ENCODE measurements at places on chromosomes 16 and 17. TPM values are rescaled to one million over a fixed set of nuclear protein-coding genes. Genes with fewer than 3 reads are reported as not detected.

The WFIKKN1 gene
- total RNA-seq = 0.10 TPM

The PERCC1 gene
- not detected for total RNA-seq

The MMP28 gene
- total RNA-seq = not detected

The TBC1D3K gene
- total RNA-seq = not detected

The SDR42E2 gene
- total RNA-seq = not detected

The CDRT15 gene
- not detected for total RNA-seq

The FAM20A gene
- not detected for total RNA-seq

The SLC47A1 gene
- total RNA-seq = 0.45 TPM

The KRT34 gene
- total RNA-seq = not detected

The TNFRSF17 gene
- total RNA-seq = not detected

The PYDC1 gene
- not detected for total RNA-seq

The SPEM3 gene
- total RNA-seq = not detected

The IGSF6 gene
- 0.15 TPM for total RNA-seq

The USP31 gene
- total RNA-seq = 5.1 TPM

The CA7 gene
- total RNA-seq = not detected

The INTS2 gene
- 25.0 TPM for total RNA-seq

The PTGES3L gene
- 0.65 TPM for total RNA-seq

The KRTAP9-8 gene
- total RNA-seq = not detected

The RPTOR gene
- total RNA-seq = 91.8 TPM

The TSPAN10 gene
- 0.38 TPM for total RNA-seq

The APOBR gene
- 20.9 TPM for total RNA-seq

The KRTAP17-1 gene
- not detected for total RNA-seq

The CCL8 gene
- not detected for total RNA-seq

Measured in activated CD4-positive, alpha-beta memory T cell treated with anti-CD3 and anti-CD28 coated beads, Interleukin-2, amount 10 ng/mL, durations not matched to agents 7 days and 5 days (primary cell).